ENCODE measurements at places on chromosomes 5 and 9.

- DNase-seq = no peak
These were observed 25.8 kb downstream of the FBXW2 start for GRCh38 chr9:120767451-120767850.

DNA sequence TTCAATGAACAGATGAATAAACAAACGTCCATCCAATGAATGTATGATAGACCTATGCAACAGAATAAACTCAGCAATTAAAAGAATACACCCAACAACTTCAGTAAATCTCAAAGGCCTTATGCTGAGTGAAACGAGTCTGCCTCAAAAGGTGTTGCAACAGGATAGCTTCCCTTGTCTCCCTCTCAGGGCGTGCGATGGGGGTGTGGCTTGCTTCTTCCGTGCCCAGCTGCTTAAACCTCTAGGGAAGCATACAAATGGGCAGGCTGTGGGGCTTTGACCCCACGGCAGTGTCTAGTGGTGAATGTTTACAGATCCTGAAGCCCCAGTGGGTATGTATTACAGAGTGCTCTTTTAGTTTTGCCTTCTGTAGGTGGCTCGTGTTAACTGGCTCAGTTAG is 87.0 kb upstream of the CCL21 start:
- DNase-seq = no peak

GRCh38 chr5:63953217-63953616 is 9.0 kb downstream of the HTR1A start:
- no peak for DNase-seq

- DNase-seq = no peak
These were observed 13.6 kb upstream of the SPATA31E1 start for GRCh38 chr9:87869082-87869481.

GRCh38 chr5:176943816-176944215 is 44.7 kb upstream of the HK3 start:
- no peak for DNase-seq

DNA sequence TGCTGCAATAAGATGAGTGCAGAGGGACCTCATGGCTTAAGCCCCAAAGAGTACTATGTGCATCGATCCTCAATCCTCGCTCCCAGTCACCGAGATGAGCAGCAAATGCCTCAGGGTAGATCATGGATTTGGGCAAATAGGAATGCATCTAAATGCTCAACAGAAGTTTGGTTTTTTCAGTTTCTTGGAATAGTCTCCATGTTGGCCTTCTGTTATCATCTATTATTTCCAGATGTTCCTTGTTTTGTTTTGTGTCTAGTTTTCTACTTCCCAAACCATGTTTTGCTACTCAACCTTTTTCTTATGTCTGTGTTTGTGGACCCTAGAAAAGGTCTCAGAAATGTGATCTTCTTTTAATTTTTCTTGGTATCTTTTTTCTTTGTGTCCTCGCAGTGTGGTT is 43.5 kb upstream of the RASGRF2 start:
- no peak for DNase-seq

GRCh38 chr9:33197279-33198152 is 30.4 kb upstream of the B4GALT1 start:
- no peak for DNase-seq

DNA sequence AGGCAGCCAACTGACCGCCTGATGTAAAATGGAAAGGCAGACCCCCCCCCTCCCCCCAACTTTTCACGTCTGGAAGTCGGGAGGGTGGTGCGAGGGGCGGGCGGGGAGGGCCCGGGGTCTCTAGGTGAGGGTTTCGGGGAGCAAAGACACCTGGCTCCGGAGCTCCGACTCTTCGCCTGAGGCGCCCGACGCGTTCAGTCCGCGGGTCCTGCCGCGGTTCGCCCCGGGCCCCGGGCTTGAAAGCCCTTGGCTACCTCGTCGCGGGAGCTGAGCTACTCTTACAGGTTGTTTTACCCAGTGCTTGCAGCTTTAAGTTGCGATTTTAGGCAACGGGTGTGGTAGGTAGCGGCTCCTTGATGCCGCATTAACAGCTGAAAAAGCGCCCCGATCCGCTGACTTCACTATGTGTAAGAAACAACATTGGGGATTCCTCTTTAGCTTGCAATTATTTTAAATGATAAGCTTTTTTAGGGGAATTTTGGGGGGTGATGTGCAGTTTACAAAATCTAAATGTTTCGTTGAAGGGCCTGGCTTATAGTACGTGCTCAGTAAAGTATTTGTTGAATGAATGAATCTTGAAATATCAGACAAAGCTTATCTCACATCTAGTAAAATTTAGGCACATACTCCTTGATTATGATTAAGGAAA is 722 bp downstream of the CDC42SE2 start:
- DNase-seq = no peak

DNA sequence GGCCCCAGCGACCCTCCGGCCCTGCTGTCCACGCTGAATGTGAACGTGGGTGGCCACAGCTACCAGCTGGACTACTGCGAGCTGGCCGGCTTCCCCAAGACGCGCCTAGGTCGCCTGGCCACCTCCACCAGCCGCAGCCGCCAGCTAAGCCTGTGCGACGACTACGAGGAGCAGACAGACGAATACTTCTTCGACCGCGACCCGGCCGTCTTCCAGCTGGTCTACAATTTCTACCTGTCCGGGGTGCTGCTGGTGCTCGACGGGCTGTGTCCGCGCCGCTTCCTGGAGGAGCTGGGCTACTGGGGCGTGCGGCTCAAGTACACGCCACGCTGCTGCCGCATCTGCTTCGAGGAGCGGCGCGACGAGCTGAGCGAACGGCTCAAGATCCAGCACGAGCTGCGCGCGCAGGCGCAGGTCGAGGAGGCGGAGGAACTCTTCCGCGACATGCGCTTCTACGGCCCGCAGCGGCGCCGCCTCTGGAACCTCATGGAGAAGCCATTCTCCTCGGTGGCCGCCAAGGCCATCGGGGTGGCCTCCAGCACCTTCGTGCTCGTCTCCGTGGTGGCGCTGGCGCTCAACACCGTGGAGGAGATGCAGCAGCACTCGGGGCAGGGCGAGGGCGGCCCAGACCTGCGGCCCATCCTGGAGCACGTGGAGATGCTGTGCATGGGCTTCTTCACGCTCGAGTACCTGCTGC is 839 bp downstream of the KCNV2 start:
- no peak for DNase-seq

- no peak for DNase-seq
These were observed 141.6 kb upstream of the IL12B start for GRCh38 chr5:159471904-159472303.

GRCh38 chr9:133135146-133135745 is 14.2 kb upstream of the RALGDS start:
- DNase-seq = no peak

DNA sequence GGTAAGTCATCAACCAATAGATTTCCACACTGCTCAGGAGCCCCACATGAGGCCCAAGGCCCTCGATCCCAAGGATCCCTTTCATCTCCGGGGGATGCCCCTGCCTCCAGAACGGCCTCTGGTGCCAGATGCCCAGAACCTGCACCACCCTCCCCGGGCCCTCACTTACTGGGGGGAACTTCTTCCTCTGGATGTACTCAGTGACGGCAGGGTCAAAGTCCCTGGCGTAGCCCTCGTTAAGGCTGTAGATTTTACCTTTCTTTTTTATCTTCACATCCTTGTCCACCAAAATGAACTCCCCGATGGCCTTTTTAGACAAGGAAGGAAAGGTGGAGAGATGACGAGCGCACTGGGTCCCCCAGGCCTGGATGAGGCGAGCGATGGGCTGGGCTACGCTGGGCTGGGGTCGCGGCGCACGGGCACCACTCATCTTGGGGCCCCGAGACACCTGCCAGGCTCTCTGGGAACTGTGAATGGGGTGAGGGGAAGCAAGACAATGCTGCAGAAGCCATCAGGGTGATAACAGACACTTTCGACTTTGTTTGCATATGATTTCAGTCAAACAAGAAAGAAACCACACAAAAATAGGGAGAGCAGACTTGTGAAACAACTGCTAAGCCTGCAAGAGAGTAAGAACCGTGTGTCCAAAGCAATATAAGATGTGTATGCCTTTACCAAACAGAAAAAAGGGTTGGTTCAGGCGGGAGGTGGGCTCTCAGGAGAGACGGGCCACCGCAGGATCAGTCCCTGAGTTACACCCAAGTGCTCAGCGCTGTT is 13.2 kb upstream of the FBP2 start:
- DNase-seq = no peak

DNA sequence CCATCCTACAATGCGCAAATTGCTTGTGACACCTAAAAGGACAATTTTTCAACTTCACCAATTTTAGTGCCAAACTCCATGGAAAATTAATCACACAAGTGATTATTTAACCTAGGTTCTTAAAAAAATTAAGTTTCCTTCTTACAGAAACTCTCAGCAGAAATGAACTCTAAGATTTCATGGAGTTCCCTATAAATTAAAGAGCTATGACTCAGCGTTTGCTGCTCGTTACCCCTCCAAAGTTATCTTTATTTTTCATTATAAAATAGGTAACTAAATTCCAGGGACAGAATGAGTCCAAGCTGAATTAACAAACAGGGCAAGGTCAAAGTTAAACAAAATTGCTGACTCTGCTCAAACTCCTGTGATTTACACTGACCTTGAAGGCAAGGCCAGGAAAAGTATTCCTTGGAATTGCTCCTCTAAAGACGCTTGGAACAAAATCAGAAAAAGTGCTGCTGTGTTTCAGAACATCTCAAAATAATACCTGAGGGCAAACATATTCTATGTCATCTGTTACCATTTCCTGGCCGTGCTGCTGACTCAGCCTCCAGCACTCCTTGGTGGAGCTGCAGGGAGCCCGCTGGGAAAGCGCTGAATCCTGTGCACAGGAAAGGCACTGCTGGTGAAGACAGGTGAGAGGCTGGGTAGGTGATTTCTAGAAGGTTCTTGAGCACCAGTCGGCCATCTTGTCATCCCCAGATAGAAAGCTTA is 2.5 kb upstream of the CMBL start:
- no peak for DNase-seq

- DNase-seq = no peak
These were observed 17.3 kb downstream of the ADRB2 start for GRCh38 chr5:148843510-148844318.

DNA sequence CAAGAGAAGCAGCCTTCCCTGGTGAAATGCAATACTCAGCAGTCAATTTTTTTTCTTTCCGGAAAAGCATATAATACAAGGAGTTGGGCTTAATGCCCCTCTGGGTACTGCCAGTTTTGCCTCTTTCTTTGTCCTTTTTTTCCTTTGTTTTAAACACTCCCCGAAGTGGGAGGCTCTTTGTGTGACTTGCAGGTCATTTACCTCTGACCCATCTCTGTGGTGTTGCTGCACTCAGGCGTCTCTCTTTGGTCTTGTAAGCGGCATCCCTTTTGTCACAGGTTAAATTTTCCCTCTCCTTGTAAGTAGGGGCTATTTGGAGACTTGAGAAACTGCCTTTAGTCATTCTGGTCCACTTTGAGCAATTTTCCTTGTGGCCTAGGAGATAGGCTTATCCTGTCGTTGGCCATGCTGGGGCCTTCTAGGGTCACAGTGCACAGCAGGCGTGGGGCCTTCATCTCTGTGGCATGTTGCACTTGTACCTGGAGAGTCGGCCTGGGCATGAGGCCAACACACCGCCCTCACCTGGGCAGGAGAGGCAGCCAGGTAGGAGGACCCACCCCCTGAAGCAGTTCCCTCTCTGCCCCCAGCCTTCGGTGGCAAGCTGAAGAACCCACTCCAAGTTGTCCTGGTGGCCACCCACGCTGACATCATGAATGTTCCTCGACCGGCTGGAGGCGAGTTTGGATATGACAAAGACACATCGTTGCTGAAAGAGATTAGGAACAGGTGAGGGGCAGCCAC is 27.7 kb upstream of the CTSL start:
- no peak for DNase-seq

- DNase-seq = no peak
These were observed 63.1 kb downstream of the RNF130 start for GRCh38 chr5:180008433-180008832.

- no peak for DNase-seq
These were observed 7.2 kb upstream of the TXNDC8 start for GRCh38 chr9:110344821-110345220.

GRCh38 chr5:14603141-14603540 is 21.5 kb downstream of the OTULINL start:
- no peak for DNase-seq

DNA sequence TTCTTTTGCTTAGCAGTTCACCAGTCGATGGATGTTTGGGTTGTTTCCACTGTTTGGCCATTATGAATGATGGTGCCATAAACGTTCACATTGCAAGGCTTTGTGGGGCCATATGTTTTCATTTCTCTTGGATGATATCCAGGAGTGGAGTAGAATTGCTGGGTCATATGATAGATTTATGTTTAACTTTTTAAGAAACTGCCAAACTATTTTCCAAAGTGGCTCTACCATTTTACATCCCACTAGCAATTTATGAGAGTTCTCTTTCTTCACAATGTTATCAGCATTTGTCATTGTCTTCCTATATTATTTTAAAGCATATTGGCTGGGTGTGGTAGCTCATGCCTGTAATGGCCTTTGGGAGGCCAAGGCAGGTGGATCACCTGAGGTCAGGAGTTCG is 5.2 kb downstream of the GPR107 start:
- no peak for DNase-seq

- no peak for DNase-seq
These were observed 226.2 kb upstream of the TBC1D2 start for GRCh38 chr9:98481676-98482075.

- DNase-seq = no peak
These were observed 96.2 kb downstream of the ARHGEF28 start for GRCh38 chr5:73722231-73722630.

GRCh38 chr5:31939151-31939550 is 235.0 kb downstream of the GOLPH3 start:
- DNase-seq = no peak

DNA sequence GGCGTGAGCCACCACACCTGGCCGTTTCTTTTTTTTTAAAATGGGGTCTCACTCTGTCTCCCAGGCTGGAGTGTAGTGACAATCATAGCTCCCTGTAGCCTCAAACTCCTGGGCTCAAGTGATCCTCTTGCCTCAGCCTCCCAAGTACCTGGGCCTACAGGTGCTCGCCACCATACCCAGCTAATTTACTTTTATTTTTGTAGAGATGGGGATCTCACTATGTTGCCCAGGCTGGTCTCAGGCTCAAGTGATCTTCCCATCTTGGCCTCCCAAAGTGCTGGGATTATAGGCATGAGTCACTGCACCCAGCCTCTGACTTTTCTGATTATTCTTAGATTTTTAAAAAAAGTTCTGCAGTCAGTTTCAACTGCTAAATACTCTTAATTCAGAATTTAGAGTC is 21.3 kb downstream of the RAI14 start:
- no peak for DNase-seq

GRCh38 chr5:156640691-156641241 is 209.3 kb upstream of the PPP1R2B start:
- DNase-seq = peak; percentile 12

- no peak for DNase-seq
These were observed 26.6 kb upstream of the CEP72 start for GRCh38 chr5:585556-585955.

DNA sequence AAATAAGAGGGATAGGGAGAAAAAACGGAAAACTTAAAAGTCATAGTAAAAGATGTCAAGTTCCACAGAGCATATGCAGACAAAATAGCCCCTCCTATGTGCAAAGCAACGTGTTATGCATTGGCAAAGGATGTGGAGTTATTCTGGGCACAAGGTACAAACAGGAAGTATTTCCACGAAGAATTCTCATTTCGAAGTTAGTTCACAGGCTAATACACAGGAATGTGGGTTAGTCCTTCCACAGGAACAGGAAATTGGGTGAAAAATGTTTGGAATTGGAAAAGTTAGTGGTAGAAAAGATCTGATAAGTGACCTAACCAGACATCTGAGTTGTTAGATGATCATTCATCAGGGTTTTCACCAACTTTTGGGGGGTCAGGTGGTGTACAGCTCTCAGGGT is 326.6 kb downstream of the EBF1 start:
- DNase-seq = no peak

All from AG04449 (cell line).